NCI-H1436 (cell line): ENCODE measurements at places on chromosomes 7 and 10.

DNA sequence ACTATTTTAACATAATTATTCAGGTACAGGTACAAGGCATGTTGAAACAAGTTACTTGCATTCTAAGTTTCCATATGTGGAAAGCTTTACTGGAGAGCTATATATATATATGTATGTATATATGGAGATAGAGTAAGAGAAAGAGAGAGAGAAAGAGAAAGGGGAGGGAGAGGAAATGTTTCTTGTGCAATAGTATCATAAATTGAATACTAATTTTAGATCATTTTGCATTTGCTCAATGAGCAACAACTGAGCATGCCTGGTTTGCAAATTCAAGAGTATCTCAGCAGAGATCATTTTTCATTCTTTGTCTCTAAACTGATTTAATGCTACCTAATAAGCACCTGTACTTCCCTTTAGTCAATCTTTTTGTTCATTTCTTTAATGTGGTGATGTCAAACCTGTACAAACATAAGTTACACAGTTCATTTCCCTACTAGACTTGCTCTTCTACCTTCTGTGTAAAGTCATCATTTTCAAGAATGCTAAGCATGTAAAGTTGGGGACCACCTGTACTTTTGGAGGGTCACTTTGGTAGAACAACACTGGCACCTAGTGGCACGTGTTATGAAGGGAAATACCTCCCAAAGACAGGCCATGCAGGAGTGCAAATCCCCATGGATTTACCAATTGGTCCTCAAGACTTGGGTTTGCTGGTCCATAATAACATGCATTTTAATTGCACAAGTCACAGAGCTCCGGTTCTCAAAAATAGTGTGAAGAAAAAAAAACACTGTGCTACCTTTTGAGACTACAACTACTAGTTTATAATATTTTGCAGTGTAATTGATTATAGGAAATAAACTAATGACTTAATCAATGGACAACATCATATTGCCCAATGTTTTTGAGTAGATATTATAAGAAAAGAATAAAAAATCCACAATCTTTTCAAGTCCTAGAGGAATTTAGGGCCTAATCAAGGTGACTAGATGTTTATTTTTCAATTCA lies 431.2 kb upstream of the IGFBP3 start:
- no peak for DNase-seq

DNA sequence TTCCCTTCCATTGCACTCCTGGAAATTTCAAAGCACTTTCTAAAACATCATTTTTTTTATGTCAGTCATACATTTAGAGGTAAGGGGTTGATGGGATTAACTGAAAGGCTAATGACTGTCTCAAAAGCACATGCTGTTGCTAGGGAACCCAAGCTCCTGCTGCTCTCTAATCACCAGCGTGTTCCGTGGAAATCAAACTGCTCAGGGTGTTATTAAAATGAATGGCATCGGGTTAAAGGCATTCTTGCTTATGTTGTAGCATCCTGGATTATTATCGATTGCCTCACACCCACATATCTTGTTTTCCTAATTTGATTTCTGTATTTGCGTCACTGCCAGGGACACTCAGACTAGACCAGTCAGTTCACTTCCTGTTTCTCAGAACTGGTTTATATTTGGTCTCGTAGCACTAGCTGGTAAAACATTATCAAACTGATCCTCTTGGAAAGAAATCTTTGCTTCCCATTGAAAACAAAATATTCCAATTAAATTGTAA lies 216.5 kb upstream of the MKLN1 start:
- peak; percentile 32 for DNase-seq

GRCh38 chr7:2417981-2418481 lies 14.6 kb downstream of the CHST12 start:
- DNase-seq, result no peak

GRCh38 chr10:6769704-6770417 lies 189.8 kb upstream of the PRKCQ start:
- DNase-seq, result no peak

GRCh38 chr10:69837261-69837660 lies 35.6 kb downstream of the COL13A1 start:
- DNase-seq, result no peak

GRCh38 chr7:108284349-108285002 lies 154.3 kb upstream of the LAMB4 start:
- DNase-seq, result peak; percentile 78

DNA sequence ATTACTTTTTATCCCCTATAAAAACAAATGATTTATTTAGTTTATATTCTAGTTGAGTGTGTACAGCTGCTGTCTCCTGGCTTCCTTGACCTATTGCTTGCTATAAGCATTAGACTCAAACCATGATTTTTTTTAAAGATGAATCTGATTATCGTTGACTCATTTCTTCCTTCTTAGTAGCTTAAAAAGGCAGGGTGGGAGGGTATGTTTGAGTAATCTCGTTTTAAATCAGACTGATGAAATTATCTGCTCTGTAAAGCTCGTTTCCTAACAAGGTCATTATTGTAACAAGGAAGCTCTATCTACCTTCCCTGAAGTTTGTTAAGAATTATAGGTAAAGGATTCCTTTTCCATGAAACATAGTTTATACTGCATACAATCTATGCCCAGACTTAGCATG lies 276.3 kb upstream of the KCND2 start:
- DNase-seq, result no peak

DNA sequence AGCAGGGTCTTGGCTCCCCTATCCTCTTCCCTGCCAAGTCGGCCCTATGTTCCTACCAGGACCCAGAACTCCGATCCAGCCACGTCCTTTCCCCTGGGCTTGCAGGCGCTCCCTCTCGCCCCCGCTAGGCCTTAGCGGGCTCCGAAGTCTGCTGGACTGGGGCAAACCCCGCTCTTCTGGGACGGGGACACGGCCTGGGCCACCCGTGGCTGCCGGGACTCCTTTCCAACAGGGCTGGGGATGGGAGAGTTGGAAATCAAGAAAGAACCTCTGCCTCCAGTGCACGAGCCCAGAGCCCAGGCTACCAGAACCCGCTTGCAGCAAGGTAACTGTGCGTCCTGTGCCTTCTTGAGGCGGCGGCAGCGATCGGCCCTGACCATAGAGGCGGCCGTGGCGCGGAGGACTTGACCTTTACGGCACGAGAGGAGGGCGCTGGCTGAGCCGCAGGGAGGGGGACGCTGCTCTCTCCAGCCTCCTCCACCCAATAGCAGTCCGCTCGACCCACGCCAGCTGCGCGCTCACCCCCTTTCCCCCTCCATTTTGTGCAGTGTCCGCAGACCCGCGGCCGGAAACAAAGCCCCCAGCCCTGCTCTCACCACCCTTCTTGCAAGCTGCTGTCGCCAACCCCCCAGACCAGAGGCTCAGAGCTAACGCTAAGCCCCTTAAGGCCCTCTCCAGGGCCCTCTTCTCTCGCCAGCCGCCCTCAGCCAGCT lies 7.0 kb upstream of the HOXA11 start:
- DNase-seq, result no peak

GRCh38 chr7:157568770-157569584 lies 232.2 kb downstream of the DNAJB6 start:
- DNase-seq, result peak; percentile 77

- DNase-seq, result no peak
Observed at GRCh38 chr7:8105449-8106095, 137.0 kb downstream of the GLCCI1 start.

GRCh38 chr10:51724038-51724437 lies 24.6 kb upstream of the CSTF2T start:
- DNase-seq, result no peak

GRCh38 chr10:50830066-50830465 lies 55.4 kb downstream of the A1CF start:
- DNase-seq, result no peak

- DNase-seq, result no peak
Observed at GRCh38 chr7:144670218-144670617, 165.6 kb downstream of the TPK1 start.

GRCh38 chr10:58950618-58951017 lies 225.8 kb upstream of the PHYHIPL start:
- no peak for DNase-seq

- DNase-seq, result no peak
Observed at GRCh38 chr7:132575982-132576720, at the start of gene PLXNA4. TSS of gene PLXNA4 (minus strand) at chr7:132576470. CDS start at chr7:132508693, 67,777 bp downstream.

DNA sequence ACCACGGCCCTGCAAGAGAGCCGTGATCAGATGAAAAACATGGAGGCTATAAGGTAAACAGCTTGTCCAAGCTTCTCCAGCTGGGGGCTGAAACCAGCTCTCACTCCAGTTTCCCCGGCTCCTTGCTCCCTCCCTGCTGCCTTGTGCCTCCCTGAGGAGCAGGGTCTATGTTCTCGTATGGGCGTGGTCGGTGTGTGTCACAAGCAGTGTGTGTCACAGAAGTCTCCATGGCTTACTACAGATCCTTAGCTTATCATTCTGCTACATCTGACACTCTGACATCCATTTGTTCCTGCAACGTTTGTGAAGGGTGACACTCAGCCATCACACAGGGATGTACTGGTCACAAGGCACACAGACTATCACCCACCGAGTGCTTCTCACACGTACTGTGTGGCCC lies 54.6 kb downstream of the CSGALNACT2 start:
- no peak for DNase-seq

GRCh38 chr10:119663866-119664698 lies 12.9 kb downstream of the BAG3 start:
- no peak for DNase-seq

DNA sequence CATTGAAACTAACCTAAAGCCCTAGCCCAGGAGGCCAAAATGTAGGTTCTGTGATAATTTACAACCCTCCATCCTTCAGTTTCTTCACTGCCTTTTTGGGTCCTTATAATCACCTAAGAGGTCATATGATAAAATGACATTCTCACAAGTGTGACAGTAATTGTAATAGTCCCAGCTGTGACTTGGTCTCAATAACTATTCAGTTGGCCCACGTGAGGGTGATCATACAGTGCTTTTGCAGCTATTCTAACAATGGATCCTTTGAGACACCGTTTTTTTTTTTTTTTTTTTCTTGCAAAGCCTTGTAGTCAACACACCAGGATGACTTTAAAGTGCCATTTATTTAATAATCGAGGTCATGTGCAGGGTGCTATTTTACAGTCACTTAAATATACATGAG lies 760.0 kb downstream of the PHTF2 start:
- no peak for DNase-seq

DNA sequence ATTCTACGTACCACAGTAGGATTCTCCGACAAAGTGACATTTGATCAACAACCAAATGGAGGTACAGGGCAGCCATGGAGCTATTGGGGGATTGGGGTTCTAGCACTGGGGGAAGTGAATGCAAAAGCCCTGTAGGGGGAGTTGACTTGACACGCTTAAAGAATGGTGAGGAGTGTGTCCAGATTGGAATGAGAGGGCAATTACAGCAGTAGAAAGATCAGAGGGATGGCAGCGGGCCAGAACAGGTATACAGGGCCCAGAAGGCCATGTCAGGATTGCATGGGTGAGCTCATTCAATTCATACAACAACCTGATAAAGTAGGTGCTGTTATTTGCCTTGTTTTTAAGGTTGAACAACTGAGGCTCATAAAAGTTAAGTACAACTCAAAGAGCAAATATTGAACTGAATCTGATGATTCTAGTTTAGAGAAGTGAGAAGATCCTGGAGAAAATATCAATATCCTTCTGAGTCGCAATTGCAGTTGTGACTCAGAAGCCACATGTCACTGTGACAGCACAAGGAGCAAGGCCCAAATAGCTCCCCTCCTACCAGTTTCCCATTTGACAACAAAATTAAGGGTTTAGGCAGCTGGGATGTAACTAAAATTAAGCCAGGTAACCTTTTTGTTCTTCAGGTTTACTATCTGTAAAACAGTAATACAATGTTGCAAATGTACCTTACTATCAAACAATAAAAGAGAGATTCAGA lies 28.0 kb upstream of the CTTNBP2 start:
- no peak for DNase-seq

DNA sequence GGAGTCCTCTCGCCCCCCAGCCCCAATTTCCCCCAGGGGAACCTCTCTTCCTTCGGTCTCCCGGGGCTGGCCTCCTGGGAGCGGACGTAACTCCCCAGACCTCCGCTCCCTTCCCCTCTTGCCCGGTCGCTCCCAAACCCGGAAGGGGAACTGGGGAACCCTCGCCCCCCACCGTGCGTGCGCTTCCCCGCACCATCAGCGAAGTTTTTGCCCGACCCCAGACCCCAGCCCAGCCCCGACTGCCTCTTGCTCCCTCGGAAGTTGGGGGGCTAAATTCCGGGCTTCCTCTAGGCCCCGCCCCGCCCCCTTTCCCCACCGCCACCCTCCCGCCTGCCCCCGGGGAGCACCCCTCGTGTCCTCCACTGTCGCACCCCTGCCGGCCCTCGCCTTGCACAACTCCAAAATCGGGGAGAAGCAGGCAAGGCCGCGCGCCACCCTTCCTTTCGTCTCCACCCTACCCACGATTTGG lies 436 bp downstream of the GNB2 start:
- no peak for DNase-seq

GRCh38 chr7:37065779-37066271 lies 341.5 kb upstream of the AOAH start:
- no peak for DNase-seq

GRCh38 chr10:18479502-18479901 lies 171.9 kb downstream of the NSUN6 start:
- DNase-seq, result no peak

- DNase-seq, result no peak
Observed at GRCh38 chr7:35691366-35691765, 3.6 kb downstream of the HERPUD2 start.

- DNase-seq, result no peak
Observed at GRCh38 chr7:45292481-45292880, 134.9 kb downstream of the RAMP3 start.

DNA sequence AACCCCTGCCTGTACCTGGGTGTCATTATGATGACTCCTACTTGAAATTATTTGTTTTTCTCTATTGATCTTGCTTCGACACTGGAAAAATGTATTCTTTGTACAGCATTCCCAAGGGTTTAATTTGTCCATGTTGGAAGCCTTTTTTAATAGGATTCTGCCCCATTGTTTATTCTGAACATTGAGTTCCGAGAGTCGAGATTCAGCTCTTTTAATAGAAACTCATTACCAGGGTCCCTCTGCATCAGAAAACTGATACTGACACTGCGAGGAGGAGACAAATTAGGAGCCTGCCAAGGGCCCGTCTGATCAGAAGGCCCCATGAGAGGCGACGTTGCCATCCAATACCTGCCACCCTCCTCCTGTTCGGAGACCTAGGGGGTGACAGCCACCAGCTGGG lies 260.5 kb upstream of the ZMIZ1 start:
- no peak for DNase-seq

DNA sequence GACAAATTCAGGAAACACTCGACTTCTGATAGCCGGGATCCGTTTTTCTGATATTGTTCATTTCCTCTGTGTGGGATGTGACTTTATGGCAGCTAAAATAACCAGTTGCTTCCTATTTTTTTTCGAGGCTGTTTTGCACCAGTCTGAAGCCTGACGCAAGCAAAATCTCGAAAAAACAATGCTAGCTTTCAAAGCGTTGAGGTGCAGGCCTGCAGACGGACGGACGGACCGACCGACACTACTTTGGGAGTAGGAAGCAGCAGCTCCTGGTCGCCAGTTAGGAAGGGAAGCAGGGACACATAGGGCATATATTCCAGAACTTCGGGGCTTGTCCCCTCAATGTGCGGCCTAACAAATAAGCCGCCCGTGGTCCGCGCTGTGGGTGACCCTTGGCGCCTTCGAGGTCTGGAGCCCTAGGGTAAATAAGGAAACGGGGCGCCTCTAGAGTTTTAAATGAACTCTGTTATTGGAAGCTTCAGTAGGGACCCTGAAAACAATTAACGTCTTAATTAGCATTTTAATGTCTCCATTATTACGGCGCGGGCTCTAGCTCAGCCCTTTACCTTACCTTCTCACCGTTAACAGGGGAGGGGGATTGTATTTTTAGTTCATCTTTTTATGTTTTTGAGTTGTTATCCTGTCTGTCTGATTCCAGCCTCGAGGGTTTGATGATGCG lies 1.3 kb downstream of the HHEX start:
- DNase-seq, result no peak
